CD14-positive monocyte (primary cell): ENCODE measurements at places on chromosomes 3 and 15.

- DNase-seq: no peak
Measured at GRCh38 chr15:64156652-64157331, 5.3 kb downstream of the SNX22 start.

- DNase-seq: no peak
Measured at GRCh38 chr15:101433396-101433795, 56.1 kb downstream of the PCSK6 start.

DNA sequence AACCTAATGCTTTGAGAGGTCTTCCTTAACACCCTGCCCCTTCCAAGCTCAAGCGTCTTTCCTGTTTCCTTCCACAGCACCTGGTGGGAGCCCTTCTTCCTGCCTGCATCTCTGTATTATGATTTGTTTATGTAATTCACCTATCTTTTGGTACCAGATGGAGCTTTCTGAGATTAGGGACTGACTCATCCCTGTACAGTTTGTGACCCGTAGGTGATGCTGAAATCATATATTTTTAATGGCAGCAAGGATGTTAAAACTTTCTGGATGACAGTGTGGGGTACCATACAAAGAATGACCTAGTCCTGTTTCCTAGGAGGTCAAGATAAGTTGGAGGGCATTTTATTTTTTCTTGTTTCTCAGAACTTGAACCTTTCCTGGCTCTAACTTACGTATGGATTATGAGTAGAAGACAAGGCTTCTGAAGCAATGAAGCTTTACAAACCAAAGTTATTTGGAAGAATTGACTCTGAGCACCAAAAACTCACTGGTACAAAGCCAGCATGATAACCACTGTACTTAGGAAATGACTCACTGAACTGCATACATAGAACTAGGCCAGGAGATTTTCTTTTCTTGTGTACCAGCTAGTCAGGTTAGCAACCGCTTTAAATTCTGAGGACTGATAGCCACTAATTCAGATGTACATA is 46.6 kb downstream of the HHLA2 start:
- DNase-seq: no peak

DNA sequence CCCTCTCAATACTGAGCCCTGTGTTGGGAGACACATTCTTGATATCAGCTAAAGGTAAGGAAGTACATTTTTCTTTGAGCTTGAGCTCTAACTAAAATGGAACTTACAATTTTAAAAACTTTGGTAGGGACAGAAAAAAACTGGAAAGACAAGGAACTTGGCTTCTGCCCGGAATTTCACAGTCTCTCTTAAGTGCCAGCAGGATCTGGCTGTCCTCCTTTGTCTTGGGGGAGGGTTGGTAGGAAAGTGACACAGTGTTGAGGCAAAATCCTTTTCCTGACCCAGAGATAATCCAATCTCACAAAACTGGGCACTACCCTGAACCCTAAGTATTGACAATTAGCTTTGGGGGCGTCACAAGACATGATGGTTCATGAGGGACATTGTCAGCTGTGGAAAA is 45.3 kb downstream of the ZPLD1 start:
- no peak for DNase-seq

- no peak for DNase-seq
Measured at GRCh38 chr3:35721628-35722027, 82.3 kb downstream of the ARPP21 start.
